SK-N-DZ (cell line): ENCODE measurements at places on chromosomes 5 and 9.

DNA sequence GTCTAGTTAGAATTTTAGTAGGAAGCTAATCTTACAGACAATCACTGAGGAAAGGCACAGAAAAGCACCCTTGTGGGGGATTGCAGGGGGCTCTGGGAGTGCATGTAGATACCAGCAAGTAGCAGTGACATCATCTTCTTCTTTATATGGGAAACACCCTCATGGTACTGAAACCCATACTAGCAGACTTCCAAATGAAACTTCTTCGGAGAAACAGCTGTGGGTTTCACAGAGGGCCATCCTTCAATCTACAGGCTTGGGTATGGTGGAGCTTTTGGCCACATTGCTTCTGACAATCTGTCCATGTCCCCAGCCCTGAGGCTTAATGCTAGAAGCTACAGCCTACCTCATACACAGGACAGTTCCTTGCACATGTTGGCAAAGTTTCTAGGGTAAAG is 165.2 kb upstream of the NFIB start:
- DNase-seq: no peak

- DNase-seq: no peak
Observed at GRCh38 chr9:27368316-27368985, 71.5 kb upstream of the EQTN start.

DNA sequence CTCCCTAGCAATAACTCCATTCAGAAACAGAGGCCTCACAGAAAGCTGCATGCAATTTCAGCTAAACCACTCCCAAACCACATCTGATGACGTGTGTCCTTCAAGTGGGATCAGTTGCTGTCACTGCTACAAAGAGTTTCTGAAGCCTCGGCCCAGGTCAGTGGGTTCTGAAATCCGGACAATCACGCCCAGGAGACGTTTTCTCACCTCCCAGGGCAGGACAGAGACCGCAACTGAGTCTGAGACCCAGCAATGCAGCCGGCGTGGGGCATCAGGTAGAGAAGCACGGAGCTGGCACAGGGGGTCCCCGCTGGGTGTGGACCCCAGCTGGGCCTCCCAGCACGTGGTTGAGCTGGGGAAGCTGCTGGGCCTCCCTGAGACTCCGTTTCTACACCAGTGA is 2.6 kb upstream of the UBE2QL1 start:
- DNase-seq: no peak

- no peak for DNase-seq
Observed at GRCh38 chr9:109198736-109199382, 31.8 kb upstream of the FRRS1L start.

DNA sequence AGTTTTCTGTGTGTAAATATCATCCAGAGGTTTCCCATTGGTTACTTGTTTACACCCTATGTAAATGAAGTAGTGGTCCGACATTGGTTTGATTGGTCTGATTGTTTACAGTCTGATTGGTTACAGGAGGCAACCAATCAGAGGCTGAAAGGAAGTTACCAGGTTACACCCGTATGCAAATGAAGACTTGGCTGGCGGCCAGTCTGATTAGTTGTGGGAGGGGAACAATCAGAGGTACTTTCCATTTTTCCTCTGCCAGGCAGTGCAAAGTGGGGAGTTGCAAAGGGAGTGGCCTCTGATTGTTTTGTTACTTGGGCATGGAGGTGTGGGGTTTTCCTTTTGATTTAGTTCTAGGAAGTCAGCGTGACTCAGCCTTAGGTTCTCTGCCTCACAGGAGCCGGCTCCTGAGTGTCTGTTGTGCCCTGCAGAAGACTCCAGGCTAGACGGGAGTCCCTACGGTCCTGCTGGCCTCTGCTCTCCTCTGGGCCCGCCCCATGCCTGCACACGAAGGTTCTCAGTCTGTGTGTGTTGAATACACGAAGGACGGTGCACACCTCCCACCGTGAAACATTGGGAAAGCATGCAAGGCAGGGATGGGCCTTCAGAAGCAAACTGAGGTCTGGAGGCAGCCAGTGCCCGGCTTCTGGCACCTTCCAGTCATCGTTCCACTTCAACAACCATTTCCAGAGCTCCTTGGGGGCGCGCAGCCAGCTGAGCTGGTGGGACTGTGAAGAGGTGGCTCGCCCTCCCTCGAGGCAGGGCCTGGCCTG is 42.9 kb downstream of the OLFM1 start:
- peak; percentile 52 for DNase-seq

GRCh38 chr9:70607926-70608325 is 193.5 kb upstream of the KLF9 start:
- no peak for DNase-seq

DNA sequence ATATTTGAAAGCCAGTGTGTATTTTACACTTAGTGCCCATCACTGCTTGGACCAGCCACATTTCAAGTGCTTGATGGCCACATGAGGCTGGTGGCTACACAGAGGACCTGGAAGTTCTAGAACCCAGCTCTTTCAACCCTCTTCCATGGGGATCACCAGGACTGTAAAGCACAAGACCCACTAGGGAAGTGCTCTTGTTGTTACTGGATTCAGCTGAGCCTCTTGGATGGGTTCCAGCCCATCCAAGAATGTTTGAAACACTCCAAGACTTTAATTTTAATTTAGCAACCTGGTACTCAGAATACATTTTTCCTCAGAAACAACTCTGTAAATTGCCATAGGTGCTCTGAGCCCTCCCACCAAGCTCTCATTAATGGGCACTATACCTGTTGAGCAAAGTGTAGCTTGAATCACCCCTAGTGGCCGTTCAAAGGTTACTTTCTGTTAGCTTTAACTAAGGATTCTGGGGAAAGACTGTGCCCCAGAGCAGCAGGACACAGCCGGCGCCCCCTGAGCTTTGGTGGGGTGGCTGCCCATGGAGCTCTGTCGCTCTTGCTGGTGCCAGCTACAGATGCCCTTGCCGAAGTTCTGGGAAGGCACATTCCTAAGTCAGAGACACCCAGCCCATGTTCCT is 212.4 kb downstream of the HSD17B3 start:
- no peak for DNase-seq

DNA sequence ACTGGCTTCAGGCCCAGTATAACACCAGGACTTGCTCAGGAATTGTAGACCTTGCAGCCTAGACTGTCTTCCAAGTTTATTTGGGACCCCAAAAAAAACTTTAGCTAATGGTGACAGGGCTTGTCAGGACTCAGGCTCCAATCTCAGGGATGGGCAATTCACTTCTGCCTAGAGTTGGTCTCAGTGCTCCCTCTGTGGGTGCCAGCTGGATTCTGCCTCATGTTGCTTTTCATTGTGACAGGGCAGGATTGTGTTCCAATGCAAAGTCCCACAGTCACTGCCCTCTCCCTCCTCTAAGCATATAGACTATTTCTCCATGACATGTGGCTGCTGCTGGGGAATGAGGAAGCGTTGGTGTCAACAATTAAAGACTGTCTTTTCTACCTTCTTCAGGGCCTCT is 174.7 kb downstream of the CYLC2 start:
- no peak for DNase-seq

- peak; percentile 68 for DNase-seq
Observed at GRCh38 chr9:130770679-130771442, 64.2 kb upstream of the ABL1 start.

GRCh38 chr5:75148051-75148450 is 88.6 kb downstream of the ANKRD31 start:
- DNase-seq: no peak

GRCh38 chr5:56574778-56575177 is 240.6 kb upstream of the MAP3K1 start:
- DNase-seq: no peak

DNA sequence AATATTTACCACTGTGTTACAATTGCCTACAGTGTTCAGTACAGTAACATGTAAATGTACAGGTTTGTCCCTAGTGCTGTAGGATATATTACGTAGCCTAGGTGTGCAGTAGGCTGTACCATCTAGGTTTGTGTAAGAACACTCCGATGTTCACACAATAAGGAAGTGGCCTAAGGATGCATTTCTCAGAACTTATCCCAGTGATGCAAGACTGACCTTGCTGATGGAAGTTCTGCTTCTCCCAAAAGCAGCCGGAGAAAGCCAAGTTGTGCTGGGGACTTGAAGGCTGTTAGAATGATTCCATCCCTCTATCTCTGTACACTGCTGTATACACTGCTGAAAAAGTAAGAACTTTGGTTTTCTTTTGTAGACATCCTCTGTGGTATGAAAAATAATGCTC is 21.6 kb downstream of the NEUROG1 start:
- DNase-seq: no peak

DNA sequence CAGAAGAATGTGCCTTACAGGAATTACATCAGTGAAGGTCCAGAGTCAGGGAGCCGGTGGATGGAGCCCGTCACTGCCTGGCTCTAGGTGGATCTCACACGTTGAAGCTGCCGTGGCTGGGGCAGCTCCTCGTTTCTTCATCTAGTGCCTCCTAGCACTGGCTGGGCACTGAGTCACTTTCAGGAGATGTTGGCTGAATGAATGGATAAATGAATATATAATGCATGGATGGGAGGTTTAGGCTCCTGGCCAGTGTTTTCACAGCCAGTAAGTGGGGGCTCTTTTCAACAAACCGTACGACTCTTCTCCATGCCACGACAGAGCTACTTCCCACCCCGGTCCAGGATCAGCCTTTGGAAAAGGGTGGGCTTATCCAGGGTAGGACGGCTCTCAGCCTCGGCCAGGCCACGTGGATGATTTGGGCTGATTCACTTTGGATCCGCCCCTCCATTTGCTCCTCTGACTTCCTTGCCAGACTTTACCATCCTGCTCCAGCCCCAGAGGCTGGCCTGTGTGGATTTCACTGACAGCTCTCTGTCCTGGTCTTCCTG is 1.3 kb upstream of the SH3PXD2B start:
- DNase-seq: no peak

DNA sequence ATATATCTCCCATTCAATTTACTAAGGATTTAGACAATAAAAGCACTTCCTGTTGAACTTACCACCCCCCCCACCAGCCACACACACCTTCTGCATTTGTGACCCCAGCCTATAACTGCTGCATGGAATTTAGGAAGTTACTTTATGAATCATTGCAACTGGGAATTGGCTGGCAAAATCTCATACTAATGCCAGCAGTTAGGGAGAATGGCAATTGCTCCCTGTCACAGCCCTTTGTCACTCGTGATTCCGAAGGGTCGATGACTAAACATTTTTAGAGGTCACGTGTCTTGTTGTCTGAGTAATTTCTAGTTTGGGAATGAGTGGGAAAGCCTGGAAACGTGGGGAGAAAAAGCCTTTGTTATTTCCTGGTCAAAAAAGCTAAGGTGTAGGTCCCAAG is 46.6 kb upstream of the PCA3 start:
- no peak for DNase-seq

DNA sequence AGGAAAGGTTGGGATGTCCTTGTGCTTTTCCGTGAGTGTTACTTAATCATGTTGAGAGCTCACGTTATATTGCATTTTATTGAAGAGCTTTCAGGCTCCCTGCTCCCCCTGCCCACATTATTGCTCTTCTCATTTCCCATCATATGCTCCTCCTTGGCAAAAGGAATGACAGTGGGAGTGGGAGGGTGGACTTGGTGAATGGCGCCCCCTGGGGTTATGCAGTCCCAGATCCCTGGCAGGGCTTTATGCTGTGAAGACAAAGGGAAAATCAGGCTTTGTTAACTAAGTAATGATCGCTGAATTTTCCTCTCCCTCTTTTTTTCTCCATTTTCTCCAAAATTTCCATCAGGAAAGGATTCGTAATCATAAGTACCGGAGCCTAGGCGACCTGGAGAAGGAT is 166.6 kb downstream of the SMARCA2 start:
- no peak for DNase-seq
